GM12878 (cell line): ENCODE measurements at places on chromosomes 3 and 15.

DNA sequence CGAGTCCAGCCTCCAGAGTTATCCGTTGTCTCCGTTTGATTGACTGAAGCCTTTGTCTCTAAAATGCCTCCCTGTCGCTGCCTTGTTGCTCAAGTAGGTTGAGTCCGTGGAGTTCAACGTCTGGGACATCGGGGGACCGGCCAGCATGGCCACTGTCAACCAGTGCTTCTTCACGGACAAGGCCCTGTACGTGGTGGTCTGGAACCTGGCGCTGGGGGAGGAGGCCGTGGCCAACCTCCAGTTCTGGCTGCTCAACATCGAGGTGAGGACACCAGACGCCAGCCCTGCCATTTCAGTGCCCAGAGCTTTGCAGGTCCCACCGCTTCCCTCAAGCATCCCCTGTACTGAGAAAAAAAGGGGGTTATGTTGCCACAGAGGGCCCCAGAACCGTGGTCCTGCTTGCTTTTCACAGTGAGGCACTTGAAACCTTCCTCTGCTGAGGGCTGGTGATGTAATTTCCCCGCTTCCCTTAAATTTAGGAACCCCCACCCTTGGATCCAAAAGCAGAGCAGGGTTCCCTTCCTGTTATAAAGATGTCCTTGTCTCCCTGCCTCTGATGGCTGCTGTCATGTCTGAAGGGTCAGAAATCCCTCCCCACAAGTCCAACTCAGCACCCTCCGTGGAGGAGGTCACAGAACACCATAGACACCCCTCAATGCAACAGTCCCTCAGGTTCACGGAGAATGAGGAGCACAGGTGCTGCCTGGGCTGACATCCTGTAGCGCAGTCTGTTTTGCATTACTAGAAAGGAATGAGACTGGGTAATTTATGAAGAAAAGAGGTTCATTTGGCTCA lies 105.7 kb downstream of the LRRK1 start:
- DNase-seq: no peak

DNA sequence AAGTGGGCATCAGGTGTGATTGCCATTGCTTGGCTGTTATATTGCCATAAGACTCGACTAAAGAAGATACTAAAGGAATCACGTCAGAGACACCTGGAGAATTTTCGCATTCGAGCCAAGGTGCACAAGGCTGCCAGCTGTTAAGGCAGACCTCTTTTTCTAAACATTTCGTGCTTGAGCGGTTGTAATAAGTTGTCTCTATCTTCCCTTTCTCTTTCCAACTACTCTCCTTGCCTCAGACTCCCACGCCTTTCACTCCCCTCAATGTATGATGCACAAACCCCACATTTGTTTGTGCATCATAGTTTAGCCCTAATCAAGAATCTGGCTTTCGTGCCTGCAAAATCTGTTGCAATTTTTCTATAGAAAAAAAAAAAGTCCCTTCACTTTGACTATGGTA lies 118.0 kb downstream of the IQCH start:
- no peak for DNase-seq

- DNase-seq: no peak
Measured at GRCh38 chr3:58164906-58165821, 45.6 kb downstream of the DNASE1L3 start.

GRCh38 chr3:119608405-119609000 lies 10.8 kb downstream of the PLA1A start:
- no peak for DNase-seq

DNA sequence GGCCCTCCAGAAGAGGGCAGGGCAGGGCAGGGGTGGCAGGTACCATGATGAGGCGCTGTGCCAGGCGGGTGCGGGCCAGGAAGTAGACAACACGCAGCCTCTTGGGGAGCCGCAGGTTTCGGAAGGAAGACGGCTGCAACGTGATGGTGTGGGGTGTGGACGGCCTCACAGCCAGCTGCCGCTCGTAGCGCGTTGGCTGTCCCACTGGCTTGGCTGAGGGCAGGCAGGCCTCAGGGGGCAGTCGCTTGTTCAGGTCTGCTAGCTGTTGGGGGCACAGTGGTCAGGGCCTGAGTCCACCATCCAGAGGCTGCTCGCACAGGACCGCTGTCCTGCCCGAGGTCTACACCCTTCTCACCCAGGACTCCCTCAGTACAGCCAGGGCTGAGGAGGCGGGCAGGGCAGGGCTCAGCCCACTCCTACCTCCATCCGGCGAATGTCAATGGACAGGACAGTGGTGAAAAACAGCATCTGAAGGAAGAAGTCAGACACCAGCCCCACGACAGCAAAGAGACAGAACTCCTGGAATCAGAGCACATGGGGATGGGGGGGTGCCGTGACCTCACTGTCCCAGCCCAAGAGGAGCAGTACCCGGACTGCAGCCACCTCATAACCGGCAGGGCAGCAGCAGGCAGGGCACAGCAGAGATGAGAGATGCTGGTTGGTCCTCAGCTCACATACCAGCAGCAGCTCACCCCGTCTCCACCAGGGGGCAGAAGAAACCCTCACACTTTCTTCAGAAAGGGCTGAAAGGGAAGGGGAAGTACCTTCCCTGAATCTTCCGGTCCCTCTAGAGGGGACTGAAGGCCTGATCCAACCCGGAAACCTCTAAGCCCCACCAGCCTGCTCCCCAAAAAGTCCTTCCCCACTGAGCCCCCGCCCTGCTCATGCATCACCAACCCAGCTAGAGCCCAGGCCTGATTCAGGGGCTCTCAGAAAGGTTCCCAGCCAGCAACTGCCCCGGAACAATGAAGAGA lies 40.0 kb downstream of the PTPN23 start:
- peak; percentile 65 for DNase-seq

DNA sequence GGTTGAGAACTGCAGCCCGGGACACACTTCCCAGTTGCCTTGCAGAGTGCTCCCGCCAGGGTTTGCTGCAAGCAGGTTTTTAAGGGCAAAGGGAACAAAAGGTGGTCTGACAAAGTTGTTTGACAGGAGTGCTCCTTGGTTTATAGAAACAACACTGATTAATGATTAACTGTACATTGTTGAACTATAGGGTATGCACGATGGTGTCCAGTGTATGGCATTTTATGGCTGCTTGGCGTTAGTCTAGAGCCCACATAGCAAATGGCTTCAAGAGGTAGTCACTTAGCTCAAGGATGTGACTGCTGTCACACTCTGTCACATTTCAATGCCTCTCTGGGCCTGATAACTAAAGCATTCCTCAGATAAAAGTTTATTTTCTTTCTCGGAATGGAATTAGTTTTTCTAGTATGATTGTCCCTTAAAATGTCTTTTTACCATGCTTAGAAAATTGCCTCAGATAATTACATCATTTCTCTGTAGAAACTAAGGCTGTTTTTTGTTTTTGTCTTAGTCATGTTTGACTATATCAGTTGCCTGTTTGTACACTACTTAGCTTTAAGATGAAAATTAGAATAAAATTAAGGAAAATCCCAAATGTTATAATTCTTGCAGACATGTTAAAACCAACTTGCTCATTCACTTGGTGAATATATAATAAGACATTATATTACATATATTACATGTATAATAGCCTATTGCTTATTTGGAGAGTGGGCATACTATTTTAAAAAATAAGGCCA lies 61.3 kb upstream of the GATM start:
- no peak for DNase-seq

GRCh38 chr3:170278627-170279026 lies 56.4 kb downstream of the PRKCI start:
- DNase-seq: no peak

GRCh38 chr3:45544717-45545296 lies 49.7 kb upstream of the LIMD1 start:
- DNase-seq: no peak

GRCh38 chr15:70354346-70354905 lies 256.7 kb upstream of the TLE3 start:
- DNase-seq: no peak

GRCh38 chr3:44023961-44024593 lies 217.6 kb upstream of the TOPAZ1 start:
- no peak for DNase-seq

GRCh38 chr15:63899193-63899592 lies 65.4 kb upstream of the HERC1 start:
- DNase-seq: no peak

DNA sequence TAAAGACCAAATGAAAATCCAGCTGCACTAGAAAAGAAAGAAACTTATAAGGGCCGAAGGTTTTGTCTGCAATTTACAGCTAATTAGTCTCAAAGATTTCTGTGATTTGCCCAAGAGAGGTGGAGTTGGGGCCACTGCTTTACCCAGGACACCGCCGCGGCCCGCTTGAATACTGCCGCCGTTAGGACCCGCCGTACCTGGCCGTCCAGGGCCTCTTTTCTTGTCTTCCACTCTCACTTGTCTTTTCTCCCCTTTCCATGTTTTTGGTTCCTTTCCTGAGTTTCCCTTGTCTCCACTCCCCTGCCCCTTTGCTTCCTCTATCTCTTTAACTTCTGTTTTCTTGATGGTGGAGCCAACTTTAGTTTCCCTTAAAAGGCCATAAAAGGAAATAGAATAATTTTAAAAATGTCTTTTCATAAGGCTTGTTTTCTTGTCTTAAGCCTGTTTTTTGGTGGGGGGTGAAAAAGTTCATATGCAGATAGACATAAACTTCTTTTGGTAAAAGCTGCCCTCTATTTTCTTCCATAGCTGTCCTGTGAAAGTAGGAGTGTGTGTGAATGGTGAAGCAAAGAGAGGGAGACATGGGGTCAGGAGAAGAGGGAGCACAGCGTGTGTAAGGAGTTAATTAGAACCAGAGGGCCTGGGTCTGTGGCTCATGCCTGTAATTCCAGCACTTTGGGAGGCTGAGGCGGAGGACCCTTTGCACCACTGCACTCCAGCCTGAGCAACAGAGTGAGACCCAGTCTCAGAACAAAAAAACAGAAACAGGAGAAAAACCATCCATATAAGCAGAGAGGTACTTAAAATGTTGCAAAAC lies 16.0 kb upstream of the CCNL1 start:
- no peak for DNase-seq

- DNase-seq: no peak
Measured at GRCh38 chr3:14801031-14801430, 17.7 kb upstream of the FGD5 start.

GRCh38 chr3:171274222-171274621 lies 186.0 kb downstream of the TNIK start:
- DNase-seq: no peak

DNA sequence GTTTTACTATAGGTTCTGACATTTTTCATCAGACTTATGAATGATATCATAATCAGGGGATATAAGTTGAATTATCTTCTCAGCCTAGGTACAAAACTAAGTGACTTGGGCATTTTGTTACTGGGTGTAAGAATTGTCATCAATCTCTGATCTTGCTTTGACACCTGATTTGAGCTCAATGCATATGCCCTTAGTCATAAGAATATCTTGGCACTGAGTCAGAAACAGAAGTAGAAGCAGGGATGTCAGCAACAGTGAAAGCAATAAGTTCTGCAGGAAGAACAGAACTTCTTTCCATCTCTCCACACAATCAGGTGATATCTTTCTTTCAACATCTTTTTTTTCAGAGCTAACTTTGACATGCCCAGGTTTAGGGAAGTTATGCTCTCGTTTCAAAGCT lies 14.6 kb downstream of the SLITRK3 start:
- no peak for DNase-seq

- DNase-seq: no peak
Measured at GRCh38 chr15:72050700-72051099, 67.2 kb downstream of the MYO9A start.

DNA sequence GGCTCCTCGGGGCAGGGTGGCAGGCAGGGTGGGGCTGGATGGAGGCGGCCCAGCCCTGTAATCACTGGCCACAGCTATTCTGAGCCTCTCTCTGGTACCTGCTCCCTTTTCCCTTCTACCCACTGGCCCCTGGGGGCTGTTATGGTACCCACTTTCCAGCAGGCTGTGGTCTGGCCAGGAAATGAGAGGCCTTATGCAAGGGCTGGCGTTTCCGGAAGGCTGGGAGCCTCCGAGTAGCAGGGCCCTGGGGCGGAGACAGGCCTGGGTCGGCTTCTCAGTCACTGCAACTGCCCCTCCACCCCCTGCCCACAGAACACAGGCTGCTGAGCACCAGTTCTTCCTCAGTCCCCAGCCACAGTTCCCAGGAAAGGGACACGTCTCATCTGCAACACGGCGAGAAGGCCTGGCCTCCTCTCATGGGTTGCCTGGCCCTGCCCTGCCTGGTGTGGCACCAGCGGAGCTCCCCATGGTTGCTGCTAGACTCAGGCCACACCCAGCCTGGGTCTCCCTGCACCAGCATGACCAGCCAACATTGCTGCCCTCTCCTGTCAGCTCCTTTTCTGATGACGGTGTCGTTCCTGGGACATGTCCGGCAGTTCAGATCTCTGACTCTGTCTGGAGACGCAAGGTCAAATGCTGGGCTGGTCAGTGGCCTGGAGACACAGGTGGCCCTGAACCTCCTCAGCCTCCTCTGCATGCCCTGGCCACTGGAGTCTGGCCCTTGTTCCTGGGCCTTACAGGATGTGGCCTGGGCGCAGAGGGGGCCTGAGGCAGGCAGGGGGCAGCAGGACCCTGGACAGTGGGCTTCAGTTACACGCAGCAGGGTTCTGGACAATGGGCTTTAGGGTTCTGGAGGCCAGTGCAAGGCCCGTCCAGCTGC lies 6.5 kb downstream of the CHST13 start:
- DNase-seq: no peak

DNA sequence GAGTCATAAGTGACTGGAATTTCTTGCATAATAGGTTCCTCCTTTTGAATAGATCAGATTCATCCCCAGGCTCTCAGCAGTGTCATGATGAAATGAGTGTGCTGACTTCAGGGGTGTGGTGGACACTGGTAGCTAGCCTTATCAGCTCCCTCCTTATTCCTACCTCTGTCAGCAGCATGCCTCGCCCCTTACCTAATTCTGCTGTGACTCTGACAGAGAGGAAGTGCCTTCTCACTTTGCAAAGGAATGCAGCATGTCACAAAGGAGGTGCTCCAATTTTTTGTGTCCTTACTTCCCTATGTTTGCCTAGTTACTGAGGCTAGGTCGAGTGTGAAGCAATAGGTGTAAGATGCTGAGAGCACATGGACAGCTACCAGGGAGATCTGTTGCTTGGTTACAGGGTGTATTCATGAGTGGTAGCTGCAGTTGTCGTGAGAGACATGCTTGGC lies 90.6 kb downstream of the TNFAIP8L3 start:
- DNase-seq: no peak

DNA sequence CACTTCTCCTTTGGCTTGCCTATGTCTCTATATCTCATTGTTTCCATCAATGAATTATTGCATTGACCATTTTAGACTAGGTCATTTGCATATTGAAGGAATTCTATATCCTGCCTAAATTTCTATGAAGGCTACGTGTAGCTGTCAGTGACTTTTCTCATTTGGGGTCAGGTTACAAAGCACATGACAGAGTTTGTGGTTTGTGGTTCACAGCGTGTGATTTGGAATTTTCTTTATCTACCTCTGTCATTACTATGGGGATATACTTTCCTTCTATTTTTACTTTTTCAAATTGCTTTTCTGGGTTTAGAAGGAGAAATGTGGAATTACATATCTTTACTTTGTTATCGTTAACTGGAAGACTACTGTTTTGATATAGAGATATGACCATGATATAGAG lies 317.3 kb upstream of the CFAP20DC start:
- no peak for DNase-seq

DNA sequence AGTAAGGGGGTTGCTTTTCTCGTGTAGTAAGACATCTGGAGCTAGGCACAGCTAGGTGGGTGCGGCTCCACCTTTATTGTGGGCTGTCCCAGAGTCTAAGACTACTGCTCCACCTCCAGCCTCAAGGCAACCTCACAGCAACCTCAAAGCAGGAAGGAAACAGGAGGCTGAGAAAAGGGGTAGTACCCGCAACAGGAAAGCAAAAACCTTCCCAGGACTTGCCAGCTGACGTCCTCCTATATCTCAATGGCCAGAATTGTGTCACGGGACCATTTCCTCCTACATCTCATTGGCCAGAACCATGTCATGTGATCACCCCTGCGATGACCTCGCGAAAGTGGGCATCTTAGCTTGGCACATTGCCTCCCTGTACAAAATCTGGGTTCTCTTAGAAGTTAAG lies 4.3 kb upstream of the GPR160 start:
- DNase-seq: no peak

GRCh38 chr15:59725151-59725486 lies 36.0 kb upstream of the BNIP2 start:
- DNase-seq: no peak
